Activated T-cell treated with anti-CD3 and anti-CD28 coated beads, Interleukin-2, amount 50 U/mL, for 72 hours (primary cell): ENCODE measurements at places on chromosomes 2 and 18. TPM values are rescaled to one million over a fixed set of nuclear protein-coding genes. Genes with fewer than 3 reads are reported as not detected.

SS18 gene
- total RNA-seq = 58.6 TPM

SLC5A7 gene
- not detected for total RNA-seq

ARMC9 gene
- total RNA-seq = 2.1 TPM

TDRD15 gene
- not detected for total RNA-seq

DOCK10 gene
- total RNA-seq = 199 TPM

KCNF1 gene
- not detected for total RNA-seq

- H3K4me1 ChIP-seq = no peaks in the 10 kb centered on the region
- no peaks in the 10 kb centered on the region for H3K36me3 ChIP-seq
- DNase-seq = no peak
Measured at GRCh38 chr2:188187726-188188125, 103.9 kb upstream of the GULP1 start.

GRCh38 chr2:150997702-150998440 lies 263.8 kb downstream of the RBM43 start:
- no peaks in the 10 kb centered on the region for H3K27me3 ChIP-seq
- no peak for DNase-seq

DNA sequence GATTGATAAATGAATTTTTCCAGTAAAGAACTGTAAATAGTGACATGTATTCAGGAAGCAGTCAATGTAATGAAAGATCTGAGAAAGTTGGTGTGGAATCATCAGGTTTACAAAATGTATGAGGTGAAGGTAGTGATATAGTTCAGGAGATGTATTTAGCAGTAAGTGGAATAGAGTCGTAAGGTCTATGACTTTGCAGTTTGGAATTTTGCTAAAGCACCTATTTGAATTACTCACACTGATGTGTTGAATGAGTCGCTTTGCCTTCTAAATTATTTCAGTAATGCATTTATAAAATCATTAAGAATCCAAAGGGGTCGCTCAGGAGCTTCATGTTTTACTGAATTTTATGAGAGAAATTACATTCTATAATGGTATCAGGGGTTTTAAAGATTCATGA lies 713.7 kb downstream of the DSC3 start:
- H3K4me1 ChIP-seq = no peaks in the 10 kb centered on the region
- H3K36me3 ChIP-seq = no peaks in the 10 kb centered on the region
- no peaks in the 10 kb centered on the region for H3K27me3 ChIP-seq
- H3K27ac ChIP-seq = no peak overlapping the region
- no peak overlapping the region for H3K4me3 ChIP-seq
- DNase-seq = no peak

DNA sequence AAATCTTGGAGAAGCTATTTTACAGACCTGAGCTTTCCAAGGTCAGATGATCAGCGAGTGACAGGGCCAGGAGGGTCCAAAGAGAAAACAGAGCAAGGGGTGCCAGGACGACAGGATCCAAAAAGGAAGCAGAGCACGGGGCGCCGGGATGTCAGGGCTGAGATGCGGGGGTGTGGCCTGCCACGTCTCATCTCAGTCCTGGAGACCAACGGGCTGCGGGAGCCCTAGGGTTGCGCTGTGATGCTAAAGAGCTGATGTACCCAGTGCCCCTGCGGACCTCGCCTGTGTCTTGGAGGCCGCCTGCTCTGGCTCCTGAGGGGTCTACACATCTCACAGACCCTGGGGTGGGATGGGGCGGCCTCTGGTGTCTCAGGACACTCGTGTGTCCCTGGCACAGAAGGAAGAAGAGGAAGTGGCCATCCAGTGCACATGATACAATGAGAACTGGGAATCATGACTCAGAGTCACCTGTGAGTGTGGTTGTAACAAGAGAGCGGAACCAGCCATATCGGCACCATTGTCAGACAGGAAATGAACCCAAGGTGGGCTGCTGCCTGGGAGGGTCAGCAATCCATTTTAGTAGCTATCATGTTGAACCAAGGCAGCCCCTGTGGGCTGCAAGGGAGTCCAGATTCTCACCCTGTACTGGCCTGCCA lies 97.8 kb downstream of the MYT1L start:
- no peak overlapping the region for H3K4me3 ChIP-seq
- H3K27me3 ChIP-seq = no peaks in the 10 kb centered on the region
- no peaks in the 10 kb centered on the region for H3K4me1 ChIP-seq
- no peak for DNase-seq

- no peaks in the 10 kb centered on the region for H3K36me3 ChIP-seq
- no peak for DNase-seq
- H3K4me3 ChIP-seq = no peak overlapping the region
- no peaks in the 10 kb centered on the region for H3K4me1 ChIP-seq
- no peak overlapping the region for H3K27ac ChIP-seq
Measured at GRCh38 chr2:120605231-120605935, 130.3 kb upstream of the GLI2 start.

- no peak overlapping the region for H3K27ac ChIP-seq
- DNase-seq = no peak
- no peaks in the 10 kb centered on the region for H3K36me3 ChIP-seq
- no peaks in the 10 kb centered on the region for H3K4me1 ChIP-seq
- H3K4me3 ChIP-seq = no peak overlapping the region
- H3K27me3 ChIP-seq = no peaks in the 10 kb centered on the region
Measured at GRCh38 chr2:128364441-128364911, 45.8 kb upstream of the HS6ST1 start.

- H3K4me3 ChIP-seq = no peak overlapping the region
- DNase-seq = no peak
- H3K27me3 ChIP-seq = no peaks in the 10 kb centered on the region
- H3K36me3 ChIP-seq = peaks cover 4% of the 10 kb centered on the region
- H3K4me1 ChIP-seq = no peaks in the 10 kb centered on the region
Measured at GRCh38 chr2:216047397-216047796, 34.0 kb upstream of the MREG start.

DNA sequence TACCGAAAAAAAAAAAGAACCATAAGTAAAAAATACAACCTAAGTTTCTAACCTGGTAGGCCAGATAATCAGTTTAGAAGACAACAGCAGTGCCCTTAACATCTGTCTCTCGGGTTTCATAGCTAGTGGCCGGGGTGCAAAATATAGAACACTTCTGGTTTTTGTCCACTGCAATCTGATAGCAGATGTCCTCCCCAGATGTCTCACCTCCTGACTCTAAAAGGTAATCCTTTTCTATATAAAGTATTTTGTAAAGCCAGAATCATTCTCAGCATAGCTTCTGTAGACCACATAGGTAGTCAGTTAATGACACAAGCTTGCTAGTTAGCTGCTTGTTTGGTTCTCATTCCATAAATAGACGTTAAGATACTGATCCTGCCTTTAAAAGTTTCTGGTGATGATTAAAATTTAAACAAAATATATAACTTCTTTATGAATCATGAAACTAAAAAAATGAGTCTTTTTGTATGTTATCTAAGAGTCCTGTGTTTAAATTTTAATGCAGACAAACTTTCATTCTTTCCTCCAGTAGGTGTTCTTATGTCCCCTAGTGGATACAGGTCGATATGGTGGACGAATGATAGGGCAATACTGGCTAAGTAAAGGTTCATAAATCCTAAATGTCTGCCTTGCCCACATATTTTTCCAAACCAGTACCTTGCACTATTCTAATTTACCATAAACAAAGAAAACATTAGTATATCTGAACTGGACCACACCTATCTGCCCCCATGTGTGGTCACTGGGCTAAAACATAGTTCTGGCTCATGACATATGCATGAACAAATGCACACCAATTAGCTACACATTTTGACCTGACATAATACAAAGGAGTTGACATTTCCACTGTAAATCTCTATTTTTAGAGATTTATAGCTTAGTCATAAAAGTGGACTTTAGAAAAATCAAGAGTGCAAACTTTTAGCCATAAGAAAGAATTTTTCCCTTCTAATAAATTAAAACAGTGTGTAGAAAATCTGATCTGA lies 171.0 kb downstream of the SRBD1 start:
- no peak overlapping the region for H3K27ac ChIP-seq
- H3K27me3 ChIP-seq = no peaks in the 10 kb centered on the region
- no peak overlapping the region for H3K4me3 ChIP-seq
- H3K4me1 ChIP-seq = peaks cover 14% of the 10 kb centered on the region

DNA sequence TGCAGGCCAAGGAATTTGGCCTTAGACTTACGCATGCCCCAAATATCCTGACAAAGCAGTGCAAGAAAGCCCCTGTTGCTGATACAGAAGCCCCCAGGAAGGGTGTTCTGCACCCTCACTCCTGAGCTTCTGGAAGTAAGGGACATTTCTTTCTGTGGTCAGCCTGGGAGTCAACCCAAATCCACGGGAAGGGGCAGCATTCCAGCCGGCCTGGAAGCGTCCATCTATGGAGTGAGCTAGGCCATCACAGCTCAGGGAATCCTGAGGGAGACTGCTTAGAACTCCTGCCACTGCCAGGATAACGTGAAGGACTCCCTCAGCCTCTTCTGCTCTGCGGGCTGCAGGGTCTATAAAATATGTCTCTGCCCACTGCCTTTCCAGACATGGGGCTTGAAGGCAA lies 173.9 kb downstream of the ANAPC1 start:
- DNase-seq = no peak
- peaks cover 51% of the 10 kb centered on the region for H3K4me1 ChIP-seq
- peaks cover 42% of the 10 kb centered on the region for H3K27me3 ChIP-seq

DNA sequence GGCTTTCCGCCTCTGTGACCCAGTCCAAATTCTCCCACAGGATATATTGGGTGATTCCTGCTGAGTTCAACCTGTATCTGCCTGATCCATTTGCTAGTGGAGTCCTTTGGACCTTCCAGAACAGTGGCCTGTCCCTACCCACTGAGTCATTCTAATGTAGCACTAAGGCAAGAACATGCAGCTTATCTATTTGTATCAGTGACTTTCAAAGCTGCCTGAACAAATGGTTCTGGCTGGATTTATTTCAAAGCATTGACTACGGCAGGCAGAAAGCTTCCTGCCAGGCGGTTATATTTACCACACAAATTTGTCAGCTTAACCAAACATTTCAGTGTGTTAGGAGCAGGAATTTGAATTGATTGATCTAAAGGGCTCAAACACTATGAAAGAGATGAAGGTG lies 613.4 kb downstream of the DCC start:
- H3K27me3 ChIP-seq = no peaks in the 10 kb centered on the region
- H3K36me3 ChIP-seq = no peaks in the 10 kb centered on the region
- DNase-seq = no peak
- H3K27ac ChIP-seq = no peak overlapping the region
- no peak overlapping the region for H3K4me3 ChIP-seq
- H3K4me1 ChIP-seq = no peaks in the 10 kb centered on the region

GRCh38 chr2:234096164-234096563 lies 45.7 kb downstream of the SPP2 start:
- no peak for DNase-seq
- peaks cover 11% of the 10 kb centered on the region for H3K4me1 ChIP-seq
- no peaks in the 10 kb centered on the region for H3K36me3 ChIP-seq
- H3K27me3 ChIP-seq = no peaks in the 10 kb centered on the region
- no peak overlapping the region for H3K4me3 ChIP-seq

GRCh38 chr18:10690035-10690329 lies 164.2 kb downstream of the NAPG start:
- no peak for DNase-seq
- H3K27ac ChIP-seq = no peak overlapping the region
- H3K36me3 ChIP-seq = no peaks in the 10 kb centered on the region
- H3K4me3 ChIP-seq = no peak overlapping the region
- no peaks in the 10 kb centered on the region for H3K4me1 ChIP-seq

DNA sequence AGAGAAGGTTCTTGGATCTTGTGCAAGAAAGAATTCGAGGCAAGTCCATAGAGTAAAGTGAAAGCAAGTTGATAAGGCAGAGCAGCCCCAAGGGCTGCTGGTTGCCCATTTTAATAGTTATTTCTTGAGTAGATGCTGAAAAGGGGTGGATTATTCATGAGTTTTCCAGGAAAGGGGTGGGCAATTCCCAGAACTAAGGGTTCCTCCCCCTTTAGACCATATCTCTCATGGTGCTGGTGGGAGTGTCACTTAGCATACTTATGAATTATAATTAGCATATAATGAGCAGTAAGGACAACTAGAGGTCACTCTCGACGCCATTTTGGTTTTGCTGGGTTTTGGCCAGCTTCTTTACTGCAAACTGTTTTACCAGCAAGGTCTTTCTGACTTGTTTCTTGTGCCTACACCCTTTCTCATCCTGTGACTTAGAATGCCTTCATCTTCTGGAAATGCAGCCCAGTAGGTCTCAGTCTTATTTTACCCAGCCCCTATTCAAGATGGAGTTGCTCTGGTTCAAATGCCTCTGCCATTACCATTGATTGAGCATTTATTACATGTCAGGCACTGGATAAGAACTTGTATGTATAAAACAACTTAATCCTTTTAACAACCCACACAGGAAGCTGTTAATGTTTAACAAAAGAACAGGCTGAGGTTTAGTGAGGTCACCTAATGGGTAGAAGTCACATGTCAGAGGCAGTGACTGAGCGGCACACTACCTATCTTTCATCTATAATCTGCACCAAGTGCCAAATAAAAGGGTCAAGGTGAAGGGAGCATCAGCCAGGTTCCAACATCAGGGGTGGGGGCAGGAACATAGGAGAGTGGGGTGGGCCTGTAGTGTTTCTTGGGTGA lies 250.9 kb downstream of the ICOS start:
- no peak for DNase-seq
- no peak overlapping the region for H3K27ac ChIP-seq
- no peaks in the 10 kb centered on the region for H3K36me3 ChIP-seq
- H3K4me1 ChIP-seq = peaks cover 11% of the 10 kb centered on the region

DNA sequence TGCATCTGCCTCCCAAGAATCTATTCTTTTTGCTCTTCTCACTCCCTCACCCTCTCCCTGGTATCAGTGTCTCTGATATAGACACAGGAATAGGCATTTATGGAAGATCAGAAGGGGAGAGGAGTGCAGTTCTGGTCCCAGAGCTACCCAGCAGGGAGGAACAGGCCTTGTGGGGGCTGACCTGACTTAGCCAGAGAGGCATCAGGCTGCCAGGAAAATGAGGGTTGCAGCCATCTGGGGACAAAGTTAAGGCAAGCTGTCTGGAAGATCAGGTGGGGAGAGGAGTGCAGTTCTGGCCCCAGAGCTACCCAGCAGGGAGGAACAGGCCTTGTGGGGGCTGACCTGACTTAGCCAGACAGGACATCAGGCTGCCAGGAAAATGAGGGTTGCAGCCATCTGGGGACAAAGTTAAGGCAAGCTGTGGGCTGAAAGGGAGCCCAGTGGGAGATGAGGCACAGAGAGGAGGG lies 69.9 kb upstream of the HK2 start:
- DNase-seq = no peak
- H3K36me3 ChIP-seq = no peaks in the 10 kb centered on the region
- H3K4me1 ChIP-seq = peaks cover 14% of the 10 kb centered on the region
- no peak overlapping the region for H3K4me3 ChIP-seq
- H3K27me3 ChIP-seq = no peaks in the 10 kb centered on the region
- H3K27ac ChIP-seq = no peak overlapping the region

DNA sequence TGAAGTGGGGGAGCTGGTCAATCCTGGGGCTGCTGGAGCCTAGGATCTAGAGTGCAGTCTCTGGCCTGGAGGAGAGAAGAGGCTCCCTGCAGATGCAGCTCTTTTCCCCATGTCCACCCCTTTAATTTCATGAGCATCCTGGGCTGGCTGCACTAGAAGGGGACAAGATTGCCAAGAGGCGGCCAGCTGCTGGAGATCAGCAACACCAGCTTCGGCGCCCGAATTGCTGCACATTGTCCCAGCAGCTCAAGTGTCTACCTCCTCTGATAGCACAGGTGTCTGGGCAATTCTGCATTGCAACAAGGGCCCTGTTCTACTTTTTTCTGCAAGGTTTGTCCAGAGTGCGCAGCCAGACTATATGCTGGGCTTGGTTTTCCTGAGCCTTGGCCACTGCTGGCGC lies 125.7 kb downstream of the AGAP1 start:
- H3K4me1 ChIP-seq = no peaks in the 10 kb centered on the region
- no peaks in the 10 kb centered on the region for H3K36me3 ChIP-seq
- H3K27ac ChIP-seq = no peak overlapping the region
- H3K27me3 ChIP-seq = no peaks in the 10 kb centered on the region

- DNase-seq = no peak
- no peaks in the 10 kb centered on the region for H3K4me1 ChIP-seq
- no peak overlapping the region for H3K4me3 ChIP-seq
Measured at GRCh38 chr18:22432657-22433137, 15.0 kb upstream of the CTAGE1 start.
